Femur (tissue), 1 donor: ENCODE measurements at places on chromosomes 3 and 15.

- no peak for DNase-seq
Observed at GRCh38 chr15:29226436-29227208, 43.0 kb downstream of the NSMCE3 start.

DNA sequence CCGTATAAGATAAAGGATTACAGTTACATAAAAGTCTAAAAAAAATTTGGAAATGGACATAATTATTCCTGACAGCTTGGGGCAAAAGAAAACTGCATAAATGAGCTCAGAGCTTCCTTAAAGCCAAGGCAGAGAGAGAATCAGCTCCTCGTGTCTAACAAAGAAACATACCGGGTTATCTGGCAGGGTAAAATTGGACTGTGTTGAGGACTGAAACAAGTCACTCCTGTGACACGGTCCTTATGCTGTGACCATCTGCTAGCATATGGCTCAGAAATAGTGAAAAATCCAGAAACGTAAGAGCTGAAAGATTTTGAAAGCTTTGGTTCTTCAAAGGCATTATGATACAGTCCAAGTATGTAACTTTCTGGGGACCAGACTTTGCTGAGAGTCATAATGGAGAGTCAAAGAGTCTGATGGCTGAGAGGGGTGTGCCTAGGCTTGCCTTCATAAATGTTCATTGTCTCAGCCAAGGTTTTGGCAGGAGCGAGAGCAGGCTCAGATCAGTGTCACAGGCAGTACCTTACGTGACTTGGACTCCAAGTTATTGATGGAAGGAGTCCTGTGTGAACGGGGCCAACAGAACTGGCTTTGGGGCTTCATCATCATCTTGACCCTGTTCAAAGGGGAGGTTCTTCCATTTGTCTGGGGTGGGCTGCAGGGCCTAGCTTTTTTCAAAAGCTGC lies 12.5 kb downstream of the MAP6D1 start:
- no peak for DNase-seq

GRCh38 chr3:168806871-168807270 lies 711.1 kb upstream of the GOLIM4 start:
- no peak for DNase-seq

DNA sequence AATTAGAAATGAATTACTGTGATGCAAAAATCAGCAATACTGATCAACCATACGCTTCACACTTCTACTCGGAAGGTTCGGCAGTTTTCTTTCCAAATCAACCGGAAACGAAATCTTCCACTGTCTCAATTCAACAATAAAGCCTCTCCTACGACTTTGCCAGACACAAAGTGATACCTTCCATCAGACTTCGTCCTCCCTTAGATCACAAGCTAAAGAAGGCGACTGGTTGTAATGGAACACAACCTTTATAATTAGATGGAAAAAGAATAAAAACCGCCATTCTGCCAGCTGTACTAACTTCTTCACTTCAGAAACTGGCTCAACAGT lies 618 bp downstream of the PARL start:
- DNase-seq: no peak

DNA sequence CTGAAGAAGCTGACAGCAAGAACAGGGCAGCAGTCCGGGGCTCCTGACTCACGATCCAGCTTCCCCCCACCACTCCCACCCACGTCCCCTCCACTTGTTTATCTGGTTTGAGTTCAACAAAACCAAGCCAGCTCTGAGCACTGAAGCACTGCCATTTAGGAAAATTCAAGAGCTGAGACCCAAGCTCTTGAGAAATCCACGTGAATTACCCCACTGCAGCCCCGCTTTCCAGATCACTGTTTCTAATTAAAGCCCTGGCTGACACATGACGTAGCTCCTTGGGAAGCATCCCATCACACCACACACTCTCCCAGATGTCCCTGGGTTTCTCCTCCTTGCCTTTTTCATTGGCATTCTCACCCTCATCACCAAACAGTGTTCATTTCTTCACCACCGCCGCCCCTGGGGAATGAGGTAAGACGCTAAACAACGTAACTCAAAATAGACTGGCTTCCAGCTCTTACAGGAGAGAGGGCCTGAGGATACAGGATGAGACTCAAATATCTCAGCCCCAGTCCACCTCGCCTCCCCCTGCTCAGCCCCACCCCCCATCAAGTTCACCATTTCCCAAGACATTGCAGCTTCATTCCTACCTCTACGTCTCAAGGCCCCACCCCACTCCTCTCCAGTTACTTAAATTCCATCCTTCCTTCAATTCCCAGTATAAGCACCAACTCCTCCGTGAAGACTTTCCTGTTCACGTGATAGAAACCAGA lies 95.4 kb downstream of the SRGAP3 start:
- peak; percentile 81 for DNase-seq

DNA sequence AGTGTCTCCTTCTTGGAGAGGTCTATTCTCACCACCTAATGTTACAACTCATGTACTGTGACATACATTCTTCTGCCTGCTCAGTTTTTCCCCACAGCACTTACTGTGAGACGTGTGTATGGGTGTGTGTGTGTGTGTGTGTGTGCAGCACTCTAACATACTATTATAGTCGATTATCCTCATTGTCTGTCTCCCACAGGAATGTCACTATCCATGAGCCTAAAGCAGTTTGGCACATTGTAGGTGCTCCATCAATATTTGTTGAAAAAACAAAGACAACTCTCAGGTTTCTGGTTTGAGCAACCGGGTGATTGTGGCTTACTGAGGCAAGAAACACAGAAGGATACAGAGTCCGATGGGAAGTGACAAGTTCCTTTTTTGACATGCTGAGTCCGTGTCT lies 8.6 kb upstream of the ZNF148 start:
- no peak for DNase-seq

DNA sequence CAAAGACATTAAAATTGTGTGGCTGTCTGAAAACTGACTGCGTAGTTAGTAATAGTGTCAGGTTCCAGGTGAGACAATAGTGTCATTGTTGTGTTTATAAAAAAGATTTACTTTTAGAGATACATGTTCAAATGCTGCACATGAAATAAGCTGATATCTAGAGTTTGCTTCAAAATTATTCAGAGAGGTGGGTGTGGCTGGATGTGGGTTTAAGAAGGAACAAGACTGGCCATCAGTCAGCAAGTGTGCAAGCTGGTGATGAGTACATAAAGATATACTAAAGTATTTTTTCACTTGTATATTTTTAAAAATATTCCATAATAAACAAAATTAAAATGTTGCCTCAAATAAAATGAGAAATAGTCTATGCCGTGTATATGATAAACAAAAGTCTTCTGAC lies 190.6 kb downstream of the ARRDC4 start:
- DNase-seq: no peak

DNA sequence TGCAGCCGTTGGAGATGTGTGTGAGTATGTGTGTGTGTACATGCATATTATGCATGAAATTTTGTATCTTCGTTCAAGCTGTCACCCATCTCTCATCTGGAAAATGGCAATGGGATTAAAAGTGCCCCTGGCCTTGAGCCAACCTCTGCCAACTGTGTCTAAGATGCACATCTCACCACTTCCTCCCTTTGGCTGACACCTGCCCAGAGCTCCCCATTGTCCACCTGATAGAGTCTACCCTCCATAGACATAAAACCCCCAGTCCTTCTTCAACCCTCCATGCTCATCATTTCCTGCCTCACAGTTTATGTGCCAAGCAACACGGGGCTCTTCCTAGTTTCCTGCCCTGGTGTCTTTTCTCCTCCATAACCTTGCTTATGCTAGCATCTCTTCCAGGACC lies 187.5 kb upstream of the HES1 start:
- DNase-seq: no peak

GRCh38 chr3:190522621-190523222 lies 8.8 kb downstream of the IL1RAP start:
- DNase-seq: no peak

DNA sequence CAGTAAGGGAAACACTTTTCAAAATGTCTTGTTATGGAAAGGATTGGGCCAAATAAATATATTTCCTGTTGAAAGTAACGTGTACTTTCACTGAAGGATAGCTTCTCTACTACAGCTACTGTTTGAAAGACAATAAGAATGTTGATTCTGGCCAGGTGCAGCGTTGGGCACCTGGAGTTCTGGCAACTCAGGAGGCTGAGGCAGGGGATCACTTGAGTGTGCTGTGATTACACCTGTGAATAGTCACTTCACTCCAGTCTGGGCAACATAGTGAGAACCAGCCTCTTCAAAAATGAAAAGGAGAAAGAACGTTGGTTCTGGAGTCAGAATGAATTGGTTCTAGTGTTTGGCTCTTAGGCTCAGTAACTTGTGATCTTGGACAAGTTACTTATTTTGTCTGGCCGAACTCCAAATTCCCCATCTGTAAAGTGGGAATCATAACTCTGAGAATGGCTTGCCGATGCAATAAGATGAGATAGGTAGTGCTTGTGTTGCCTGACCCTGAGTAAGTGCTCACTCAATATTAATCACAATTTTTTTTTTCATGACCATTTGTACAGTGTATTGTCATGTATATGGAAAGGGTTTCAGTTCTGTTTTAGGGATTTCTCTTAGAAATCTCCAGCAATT lies 310.8 kb downstream of the PTPRG start:
- DNase-seq: no peak

GRCh38 chr3:82561784-82562183 lies 800.3 kb upstream of the GBE1 start:
- DNase-seq: no peak

DNA sequence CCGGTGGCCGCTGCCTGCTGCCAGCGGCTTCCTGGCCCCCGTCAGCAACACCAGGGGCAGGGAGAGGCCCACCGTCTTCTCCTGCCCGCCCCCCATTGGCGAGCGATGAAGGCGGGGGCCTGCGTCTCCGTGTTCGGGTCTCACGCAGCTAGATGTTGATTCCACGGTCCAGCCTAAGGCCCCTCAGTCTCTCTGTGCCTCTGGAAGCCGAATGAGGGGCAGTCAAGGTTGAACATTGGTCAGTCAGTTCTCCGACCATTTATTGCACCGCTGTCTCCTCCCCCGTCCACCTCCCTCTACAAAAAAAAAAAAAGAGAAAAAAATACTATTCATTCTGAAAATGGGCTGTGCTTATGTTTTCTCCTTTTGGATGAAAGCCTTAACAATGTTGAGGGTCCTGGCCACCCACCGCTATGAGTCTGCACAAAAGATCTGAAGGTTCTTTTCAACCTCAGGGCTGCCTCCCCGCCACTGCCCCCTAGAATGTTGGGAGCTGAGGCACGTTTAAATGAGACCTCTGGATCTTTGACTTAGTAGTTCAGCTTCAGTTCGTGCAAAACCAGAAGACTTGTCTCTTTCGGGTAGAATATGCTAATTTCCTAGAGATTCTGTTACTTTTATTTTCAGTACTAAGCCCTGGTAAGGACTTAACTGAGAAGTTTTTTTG lies 736 bp downstream of the IREB2 start:
- peak; percentile 36 for DNase-seq

- no peak for DNase-seq
Observed at GRCh38 chr3:119628390-119628789, 30.7 kb downstream of the PLA1A start.

DNA sequence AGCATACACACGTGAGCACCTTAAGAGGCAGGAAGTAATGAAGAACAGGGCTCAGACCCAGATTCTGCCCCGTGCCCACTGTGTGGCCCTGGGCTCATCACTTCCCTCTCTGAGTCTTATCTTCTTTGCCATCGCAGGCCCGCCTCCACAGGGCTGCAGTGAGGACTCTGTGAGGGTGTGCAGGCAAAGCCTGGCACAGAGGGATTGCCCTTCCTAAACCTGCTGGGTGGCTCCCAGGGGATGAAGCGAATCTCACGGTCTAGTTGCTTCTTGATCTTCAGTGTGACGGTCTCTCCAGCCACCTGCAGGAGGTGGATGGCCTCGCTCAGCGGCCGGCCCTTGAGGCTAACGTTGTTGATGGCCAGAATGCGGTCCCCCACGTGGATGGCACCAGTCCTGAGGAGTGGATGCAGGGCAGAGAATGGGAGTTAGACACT lies 32.8 kb downstream of the GRIP2 start:
- DNase-seq: peak; percentile 17

GRCh38 chr15:27482287-27482686 lies 511.3 kb downstream of the GABRG3 start:
- no peak for DNase-seq

DNA sequence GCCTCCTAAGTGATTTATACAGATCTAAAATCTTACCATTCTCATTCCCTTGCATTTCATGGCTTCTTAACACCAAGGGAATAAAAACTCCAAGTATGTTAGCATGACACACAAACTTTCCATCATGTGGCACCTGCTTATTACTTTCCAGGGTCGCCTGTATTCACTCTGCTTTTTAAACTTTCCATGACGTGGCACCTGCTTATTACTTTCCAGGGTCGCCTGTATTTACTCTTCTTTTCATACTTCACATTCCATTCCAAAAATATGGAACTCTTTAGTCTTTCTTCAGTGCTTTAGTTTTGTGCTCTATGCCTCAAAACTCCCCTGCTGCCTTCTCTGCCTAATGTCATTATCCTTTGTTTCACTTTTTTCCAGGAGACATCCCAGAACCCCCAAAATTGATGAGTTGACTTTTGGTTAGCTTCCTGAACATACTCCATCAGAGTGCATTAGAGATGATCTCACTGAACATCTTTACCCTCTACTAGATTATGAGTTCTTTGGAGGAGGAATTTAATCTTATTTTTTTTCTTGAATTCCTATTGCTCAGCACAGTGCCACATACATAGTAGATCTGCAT lies 47.0 kb downstream of the CALML4 start:
- DNase-seq: no peak

DNA sequence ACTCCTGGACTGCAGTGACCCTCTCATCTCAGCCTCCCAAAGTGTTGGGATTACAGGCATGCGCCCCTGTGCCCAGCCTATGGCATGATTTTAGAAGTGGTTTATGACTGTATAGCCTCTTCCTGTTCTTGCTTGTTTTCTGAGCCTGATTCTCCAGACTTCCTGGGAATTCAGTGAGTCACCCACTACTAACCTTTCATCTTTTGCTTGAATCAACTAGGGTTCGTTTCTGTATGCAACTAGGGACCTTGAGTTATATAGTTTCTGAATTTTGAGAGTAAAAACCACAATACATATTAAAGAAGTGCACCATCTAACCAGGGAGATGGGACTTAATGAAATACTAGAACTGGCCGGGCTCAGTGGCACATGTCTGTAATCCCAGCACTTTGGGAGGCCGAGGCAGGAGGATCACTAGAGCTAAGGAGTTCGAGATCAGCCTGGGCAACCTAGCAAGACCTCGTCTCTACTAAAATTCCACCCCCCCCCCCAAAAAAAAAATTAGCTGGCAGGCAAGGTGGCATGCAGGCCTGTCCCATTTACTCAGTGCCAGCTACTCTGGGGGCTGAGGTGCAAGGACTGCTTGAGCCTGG lies 76.0 kb downstream of the ZNF609 start:
- no peak for DNase-seq

DNA sequence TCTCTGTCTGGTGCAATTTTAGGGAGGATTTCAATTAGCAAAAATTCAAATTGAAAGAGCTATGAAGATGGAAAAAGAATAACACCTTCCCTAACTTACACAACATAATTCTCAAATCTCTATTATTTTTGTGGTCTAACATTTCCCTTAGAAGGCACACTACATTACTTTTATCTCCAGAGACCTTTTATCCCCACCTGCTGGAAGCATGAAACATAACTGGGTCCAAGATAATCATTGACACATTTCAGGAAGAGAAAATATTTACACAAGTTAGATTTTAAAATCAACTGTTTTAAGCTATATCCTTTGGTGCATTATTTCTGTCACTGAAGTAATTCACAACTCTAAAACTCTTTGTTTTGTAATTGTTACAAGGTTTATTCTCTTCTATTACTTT lies 779.5 kb downstream of the ROBO1 start:
- DNase-seq: no peak
